ENCODE measurements at places on chromosomes 16 and 17.

DNA sequence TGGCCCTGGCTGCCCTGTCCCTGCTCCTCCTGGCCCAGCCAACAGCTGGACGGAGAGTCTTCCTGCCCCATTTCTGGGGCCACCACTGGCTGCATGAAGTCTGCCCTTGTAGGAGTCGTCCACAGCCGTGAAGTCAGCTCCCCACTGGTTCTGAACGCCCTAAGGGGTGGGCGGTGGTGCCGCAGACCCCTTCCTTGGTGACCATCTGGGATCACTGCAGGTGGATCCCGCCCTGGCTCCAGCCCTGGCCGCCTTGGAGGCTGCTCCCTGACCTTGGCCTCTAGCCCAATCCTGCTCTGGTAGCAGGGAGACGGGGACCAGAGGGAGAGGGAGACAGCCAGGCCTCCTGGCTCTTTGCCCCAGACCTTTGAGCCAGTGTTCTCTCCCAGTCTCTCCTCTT, 35.4 kb downstream of the MGAT5B start:
- no peak for DNase-seq

DNA sequence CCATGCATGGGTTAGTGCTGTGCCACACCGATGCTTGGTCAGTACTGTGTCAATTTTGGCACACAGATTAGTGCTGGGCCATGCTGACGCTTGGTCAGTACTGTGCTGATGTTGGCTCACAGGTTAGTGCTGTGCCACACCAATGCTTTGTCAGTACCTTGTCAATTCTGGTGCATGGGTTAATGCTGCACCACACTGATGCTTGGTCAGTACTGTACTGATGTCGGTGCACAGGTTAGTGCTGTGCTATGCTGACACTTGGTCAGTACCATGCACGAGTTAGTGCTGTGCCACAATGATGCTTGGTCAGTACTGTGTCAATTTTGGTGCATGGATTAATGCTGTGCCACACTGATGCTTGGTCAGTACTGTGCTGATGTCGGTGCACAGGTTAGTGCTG, 103.0 kb downstream of the NPIPB11 start:
- no peak for DNase-seq

DNA sequence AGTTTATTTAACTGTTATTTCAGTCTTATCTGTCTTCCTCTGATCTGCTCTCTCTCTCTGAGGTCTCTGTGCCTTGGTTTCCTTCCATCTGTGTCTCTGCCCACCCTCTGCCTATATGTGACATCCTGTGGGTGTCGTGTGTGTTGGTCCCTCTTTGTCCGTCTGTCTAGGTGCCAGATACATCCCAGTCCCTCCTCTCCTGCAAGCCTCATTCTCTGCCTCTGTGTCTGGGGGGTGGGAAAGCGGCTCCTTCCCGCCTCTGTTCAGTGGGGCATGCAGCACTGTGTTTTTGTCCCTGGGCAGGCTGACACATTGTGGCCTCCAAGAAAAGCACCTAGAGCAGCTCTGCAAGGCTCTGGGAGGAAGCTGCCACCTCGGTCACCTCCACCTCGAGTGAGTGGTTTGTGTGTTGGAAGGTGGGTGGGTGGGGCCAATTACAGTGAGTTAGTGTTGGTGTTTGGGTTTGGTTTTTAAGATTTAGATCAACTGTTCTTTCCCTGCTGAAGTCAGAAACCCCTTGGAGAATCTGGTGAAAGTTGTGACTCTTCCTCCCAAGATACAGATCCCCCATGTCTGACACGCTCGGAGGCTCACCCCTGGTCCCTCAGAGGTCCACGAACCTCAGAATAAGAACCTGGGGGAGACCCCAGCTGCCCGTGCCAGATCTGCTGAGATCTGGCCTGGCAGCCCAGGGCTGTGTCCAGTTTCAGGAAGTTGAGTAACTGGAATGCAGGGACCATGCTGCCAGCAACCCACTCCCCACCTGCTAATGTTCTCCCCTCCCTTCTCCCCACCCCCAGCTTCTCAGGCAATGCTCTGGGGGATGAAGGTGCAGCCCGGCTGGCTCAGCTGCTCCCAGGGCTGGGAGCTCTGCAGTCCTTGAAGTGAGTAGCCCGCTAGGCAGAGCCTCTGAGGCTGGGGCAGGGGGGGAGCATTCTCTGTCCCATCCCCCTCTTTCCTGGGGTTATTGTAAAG, 50.9 kb upstream of the CPNE2 start:
- peak; percentile 79 for DNase-seq

DNA sequence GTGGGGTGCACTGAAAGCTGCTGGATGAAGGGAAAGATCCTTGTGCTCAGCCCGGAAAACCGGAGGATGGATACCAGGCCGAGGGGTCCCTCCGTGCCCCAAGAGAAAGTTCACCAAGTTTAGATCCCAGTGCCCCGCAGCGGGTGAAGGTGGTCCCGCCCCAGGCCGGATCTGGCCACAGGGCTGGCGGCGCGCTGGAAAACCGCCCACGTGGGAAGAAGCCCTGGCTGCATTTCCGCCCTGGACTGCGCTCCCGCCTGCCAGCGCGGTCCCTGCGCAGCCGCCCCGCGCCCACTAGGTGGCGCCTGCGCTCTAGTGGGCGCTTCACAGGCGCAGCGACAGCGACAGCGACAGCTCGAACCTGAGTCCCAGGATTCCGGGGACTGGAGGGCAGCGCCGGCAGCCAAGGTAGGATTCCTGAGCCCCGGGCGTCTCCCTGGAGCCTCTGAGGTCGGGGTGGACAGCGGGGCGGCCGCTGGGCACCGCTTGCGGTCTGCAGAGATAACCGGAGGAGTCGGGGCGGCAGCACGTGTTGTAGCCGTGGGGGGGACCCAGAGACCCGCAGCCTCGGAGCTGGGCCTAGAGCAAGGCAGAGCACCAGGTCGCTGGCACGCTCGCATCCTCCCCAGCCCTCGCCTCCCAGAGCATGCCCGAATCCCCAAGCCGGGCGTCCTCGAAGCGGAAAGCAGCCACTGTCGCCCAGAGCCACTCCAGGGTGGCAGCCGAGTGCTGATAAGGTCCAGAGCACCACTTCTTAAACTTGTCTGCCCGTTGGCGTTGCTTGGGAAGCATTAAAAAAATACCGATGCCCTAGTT, at the start of gene CHD9:
TSS of gene CHD9 (plus strand) at position 322 of the 816 bp plus-strand sequence. CDS start 101,099 bp downstream, outside the sequence.
- DNase-seq: peak; percentile 62

GRCh38 chr17:62668091-62668804, 40.8 kb downstream of the MRC2 start:
- DNase-seq: no peak

DNA sequence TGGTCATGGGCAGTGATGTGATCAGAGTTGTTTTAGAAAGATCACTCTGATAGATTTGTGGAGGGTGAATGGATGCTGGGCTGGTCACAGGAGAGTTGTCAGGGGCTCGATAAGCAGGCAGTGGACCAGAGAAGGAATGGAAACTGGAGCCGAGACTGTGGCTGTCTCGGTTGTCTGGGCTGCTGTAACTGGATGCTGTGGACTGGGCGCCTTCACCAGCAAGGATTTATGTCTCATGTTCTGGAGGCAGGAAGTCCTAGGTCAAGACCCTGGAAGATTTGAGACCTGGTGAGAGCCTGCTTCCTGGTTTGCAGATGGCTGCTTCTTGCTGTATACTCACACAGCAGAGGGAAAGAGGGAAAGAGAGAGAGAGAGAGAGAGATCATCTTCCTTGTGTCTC, 203.6 kb downstream of the HS3ST4 start:
- DNase-seq: no peak

- no peak for DNase-seq
Measured at GRCh38 chr17:33949100-33949499, 306.0 kb upstream of the CCL2 start.

- DNase-seq: no peak
Measured at GRCh38 chr16:24863582-24864437, 18.0 kb downstream of the SLC5A11 start.

DNA sequence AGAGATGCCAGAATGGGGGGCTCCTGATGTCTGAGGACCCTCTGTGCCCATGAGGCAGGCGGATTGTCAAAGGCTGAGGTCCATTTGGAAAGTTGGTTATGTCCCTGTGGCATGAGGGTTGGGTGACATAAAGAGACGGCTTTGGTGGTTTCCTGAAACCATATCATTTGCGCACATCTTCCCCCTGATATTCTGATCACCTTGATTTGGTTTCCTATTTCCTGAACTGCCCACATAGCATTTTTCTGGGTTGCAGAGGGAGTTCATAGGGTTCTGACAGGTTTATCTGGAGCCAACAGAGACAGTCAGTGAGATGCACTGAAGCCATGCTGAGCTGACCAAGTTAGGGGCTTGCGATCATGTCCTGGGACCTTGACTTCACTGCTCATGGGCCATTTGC, 15.7 kb upstream of the RNF222 start:
- no peak for DNase-seq

GRCh38 chr17:27551701-27552248, 79.2 kb upstream of the LGALS9 start:
- DNase-seq: no peak

DNA sequence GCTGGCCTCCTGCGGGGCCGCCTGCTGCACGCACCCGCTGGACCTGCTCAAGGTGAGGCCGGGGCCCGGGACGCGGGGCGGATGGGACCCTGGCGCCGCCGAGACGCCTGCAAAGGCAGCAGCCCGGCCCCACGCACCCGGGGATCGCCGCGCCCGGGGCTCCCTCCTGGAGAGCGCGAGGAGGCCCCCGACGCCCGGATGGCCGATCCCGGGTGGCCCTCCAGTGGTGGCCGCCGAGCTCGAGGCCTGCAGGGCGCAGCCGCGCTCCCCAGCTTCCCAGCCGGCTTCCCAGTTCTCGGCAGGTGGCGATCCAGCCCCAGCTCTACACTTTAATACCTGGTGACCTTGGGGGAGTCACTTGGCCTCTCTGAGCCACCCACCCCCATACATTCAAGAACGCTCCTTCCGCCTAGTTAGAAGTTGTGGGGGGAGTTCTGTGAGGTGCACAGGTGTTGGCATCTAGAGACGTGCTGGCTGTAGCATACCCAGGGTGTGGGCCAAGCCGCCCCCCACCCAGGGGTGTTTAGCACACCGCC, 452 bp downstream of the SLC25A10 start:
- no peak for DNase-seq

GRCh38 chr16:50301626-50302471, 35.5 kb downstream of the ADCY7 start:
- no peak for DNase-seq

DNA sequence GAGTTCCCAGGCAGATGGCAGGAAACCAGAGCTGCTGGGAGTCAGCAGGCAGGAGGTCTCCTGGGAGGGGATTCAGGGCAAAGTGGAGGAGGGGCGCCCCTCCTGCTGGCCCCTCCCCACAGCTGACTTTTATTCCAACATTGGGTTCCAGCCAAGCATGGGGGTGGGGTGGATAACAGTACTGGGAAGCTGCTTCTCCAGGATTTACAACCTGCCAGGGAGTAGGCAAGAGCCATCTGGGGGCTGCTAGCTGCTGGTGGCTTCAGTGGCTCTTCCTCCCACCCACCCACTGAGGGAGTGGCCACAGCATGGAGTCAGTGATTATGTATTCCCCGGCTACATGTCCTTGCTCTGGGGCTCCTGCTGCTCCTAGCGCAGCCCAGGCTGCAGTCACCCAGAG, 36.8 kb downstream of the TMEM132E start:
- DNase-seq: no peak

- DNase-seq: no peak
Measured at GRCh38 chr17:5686074-5686635, 101.8 kb upstream of the NLRP1 start.

DNA sequence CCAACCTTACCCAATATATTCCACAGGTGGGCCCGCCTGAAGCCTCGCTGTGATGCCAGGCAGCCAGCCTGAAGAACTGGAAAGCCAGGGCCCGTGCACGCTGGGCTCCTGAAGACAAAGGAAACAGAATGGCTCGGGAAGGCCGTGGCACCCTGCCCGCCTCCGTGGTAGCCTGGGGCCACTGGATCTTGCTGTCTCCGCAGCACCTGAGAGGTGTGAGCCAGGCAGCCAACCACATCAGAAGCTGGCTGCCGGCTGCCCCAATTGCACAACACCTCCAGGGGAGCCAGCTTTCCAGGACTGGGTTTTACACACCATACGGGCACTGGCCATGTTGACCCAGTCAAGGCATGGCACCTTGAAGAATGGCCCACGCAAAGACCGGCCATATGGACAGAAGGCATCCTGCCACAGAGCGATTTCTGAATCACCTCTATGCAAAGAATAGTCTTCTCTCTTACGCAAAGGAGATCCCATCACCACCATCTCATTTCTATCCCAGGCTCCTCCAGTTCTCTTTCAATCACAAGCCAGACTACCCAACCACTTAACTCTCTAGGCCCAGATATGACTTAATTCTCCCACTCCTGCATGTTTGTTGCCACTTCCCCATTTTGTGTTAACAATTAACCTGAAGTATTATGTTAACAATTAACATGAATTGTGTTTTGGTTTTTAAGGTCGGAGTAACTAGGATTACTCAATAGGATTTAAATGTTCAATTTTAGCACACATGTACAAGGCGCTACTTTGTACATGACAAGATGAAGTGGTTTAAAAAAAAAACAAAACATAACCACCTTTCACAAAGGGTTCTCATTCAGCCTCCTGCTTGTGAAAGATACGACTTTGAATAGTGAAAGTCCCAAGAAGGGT, 32.1 kb downstream of the ZFHX3 start:
- DNase-seq: no peak

DNA sequence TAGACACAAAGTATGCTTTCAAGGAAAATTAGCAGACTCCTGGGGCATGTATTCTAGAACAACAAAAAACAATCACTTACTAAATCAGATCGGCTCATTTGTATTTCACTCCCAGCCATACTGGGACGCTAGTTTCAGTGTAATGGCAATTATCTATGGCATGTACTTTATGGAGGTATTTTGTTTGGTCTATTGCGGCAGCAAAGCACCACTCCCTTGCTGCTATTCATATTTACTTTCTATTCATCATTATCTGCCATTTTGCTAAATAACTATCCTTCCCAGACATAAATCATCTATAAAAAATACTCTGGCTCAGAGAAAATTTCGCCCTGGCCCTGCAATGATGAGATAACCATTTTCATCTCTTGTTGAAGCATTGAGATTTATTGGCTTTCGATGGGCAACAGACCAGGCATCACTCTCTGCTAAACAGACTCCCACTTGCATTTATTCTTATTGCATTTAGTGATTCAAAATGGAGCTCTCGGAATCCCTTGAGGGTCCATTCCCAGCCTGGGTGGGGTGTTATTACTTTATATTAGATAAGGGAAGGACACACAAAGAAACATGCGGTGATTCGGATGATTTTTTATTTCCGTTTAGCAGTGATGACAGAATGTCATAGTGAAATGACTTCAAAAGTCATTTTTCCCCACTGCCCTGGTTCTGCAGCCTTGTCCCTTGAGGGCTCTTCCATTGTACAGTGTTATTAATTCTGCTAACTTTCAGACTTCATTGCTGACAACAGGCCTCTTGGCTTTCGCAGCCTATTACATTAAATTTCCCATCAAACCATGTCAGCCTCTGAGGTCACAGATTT, 225.8 kb downstream of the IRX3 start:
- no peak for DNase-seq

- DNase-seq: no peak
Measured at GRCh38 chr17:9227819-9228407, 206.6 kb downstream of the NTN1 start.

All from effector CD4-positive, alpha-beta T cell (primary cell).